NCI-H526 treated with DMSO at 0.1 percent for 48 hours (cell line): ENCODE measurements at places on chromosomes 5 and 9.

DNA sequence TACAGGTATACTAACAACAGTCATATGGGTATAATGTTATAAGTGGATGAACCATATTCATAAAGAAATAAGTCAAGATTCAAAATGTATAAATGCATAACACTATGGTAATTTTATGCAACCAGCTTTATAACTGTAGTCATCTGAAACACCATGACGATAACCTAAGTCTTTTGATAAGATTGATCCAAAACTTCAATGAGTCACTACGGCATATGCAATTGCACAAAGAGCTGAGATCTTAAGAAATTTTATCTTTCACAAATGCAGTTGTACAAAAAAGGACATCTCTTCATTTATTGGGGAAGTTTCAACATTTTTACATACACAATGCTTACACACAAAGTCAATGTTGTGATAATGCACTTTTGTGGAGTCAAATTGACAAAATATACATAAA, 20.3 kb downstream of the FAM81B start:
- no peak for DNase-seq

GRCh38 chr5:36593867-36594266, 12.5 kb upstream of the SLC1A3 start:
- no peak for DNase-seq

DNA sequence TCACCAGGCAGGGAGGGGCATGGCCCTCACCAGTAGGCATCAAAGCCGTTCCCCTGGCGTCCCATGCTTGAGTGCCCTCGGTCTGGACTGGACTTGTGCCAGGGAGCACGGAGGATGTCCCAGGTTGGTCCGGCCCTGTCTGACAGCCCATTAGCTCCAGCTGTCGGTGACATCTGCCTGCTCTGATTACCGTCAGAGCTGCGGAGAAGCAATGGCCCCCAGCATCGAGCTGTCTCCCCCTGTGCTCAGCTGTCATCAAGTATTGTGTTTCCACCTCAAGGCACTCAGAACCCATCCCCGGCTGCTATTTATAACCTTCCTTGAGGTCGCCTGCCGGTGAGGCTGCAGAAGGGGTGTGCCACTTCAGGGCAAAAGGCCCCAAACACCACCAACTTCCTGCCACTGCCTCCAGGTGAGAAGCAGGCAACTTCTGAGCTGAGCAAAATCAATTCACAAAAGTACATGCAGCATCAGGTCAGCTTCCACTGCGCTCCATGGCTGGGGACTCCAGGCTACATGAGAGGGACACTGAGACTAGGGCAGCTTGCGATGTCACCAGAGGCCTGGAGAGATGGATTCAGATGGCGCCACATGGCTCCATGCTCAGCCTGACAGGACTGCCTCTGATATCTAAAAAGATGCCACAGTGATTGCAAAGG, 142.7 kb downstream of the C5orf15 start:
- no peak for DNase-seq

DNA sequence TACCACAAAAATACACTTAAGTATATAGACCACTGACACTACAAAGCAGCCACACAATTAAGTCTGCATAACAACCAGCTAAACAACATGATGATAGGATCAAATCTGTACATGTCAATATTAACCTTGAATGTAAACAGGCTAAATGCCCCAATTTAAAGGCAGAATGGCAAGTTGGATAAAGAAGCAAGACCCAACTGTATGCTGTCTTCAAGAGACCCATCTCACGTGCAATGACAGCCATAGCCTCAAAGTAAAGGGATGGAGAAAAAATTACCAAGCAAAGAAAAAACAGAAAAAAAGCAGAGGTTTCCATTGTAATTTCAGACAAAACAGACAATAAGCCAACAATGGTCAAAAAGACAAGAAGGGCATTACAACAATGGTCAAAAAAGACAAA, 77.3 kb upstream of the APC start:
- DNase-seq = no peak

- no peak for DNase-seq
These were observed 130.0 kb downstream of the CACNA1B start for GRCh38 chr9:138007566-138007917.

GRCh38 chr5:66864240-66864884, 268.2 kb downstream of the MAST4 start:
- no peak for DNase-seq

DNA sequence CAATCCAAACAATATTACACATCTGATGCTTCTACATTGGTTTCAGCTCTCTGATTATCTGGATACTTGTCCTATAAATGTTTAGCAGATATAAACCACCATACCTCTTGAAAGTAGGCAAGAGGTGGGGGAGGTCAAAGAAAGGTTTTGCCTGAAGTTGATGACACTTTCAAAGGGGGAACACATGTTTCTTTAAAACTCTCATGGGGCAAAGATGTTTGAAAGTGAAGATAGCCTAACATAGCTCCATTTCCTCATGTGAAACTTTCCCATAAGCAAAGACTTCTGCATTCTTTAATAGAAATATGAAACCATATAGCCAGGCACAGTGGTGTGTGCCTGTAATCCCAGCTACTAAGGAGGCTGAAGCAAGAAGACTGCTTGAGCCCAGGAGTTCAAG, 62.1 kb downstream of the CETN3 start:
- no peak for DNase-seq

DNA sequence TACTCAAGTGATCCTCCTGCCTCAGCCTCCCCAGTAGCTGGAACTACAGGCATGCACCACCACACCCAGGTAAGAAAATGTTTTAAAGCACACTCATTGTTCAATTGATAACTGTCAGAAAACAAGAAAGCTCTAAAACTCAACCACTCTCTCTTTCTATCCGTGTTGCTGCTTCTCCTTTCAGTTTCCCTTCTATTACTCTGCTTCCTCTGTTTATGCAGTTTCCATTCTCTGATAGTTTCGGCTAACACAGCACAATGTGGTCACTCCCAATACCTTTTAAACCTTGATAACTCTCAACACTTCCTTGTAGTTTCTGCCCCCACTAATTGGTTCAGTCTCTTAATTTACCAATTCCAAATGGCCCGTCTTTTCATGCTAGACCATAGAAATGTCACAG, 59.2 kb upstream of the NR4A3 start:
- DNase-seq = no peak

DNA sequence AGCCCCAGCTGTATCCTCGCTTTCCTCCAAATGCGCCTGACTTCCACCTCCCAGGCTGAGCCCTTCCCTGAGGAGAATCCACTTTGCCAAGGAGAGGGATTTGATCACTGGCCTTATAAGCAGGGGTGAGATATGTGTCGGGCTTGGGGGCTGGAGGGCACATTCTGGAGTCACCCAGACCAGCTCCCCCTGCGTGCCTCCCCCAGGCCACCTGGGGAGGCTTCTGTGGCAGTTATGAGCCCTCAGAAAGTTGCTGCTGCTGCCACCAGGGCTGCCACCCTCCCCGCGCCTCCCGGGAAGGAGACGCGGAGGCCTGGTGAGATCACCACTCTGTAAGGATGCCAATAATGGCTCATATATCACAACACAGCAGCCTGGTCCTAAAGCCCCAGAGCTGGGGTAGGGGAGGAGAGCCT, 211.5 kb downstream of the PAPPA start:
- DNase-seq = peak; percentile 38

- no peak for DNase-seq
These were observed 58.1 kb downstream of the ADRB2 start for GRCh38 chr5:148884339-148885020.

DNA sequence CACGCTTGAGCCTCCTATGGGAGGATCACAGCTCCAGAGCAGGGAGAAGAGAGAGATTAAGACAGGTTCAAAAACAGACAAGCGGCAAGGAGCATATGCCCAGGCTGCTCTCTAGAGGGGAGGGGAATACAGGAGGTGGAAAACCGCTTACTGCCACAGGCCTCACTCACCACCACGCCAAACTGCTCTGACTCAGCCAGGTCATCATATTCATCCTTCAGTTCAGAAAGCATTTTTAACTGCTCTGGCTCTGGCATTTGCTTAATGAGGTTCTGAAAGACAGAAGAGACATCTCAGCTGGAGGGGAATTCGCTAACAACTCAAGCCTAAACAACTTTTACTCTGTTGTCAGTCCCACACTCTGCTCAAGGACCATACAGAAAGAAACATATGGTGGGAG, 40.1 kb downstream of the PCDHGC5 start:
- no peak for DNase-seq

GRCh38 chr5:17037751-17038150, 101.7 kb upstream of the MYO10 start:
- no peak for DNase-seq

DNA sequence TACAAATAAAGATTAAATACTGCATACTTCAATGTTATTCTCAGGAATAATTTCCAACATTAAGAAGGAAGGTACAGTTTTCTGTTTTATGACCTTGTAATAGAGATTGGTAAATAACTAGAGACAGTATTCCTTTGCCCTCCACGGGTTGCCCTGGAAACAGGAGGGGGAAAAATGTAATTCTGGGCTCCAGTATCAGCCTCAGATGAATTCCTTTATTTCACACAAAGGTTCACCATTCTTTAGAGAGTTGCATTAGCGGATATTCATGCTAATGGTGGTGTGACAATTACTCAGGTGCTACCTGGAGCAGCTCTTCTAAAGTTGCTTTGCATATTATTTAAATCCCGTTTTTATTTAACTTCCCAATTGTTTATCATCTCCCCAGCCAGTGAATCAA, 42.6 kb downstream of the CETN3 start:
- DNase-seq = no peak

- DNase-seq = no peak
These were observed 119.8 kb downstream of the GADD45G start for GRCh38 chr9:89724659-89725058.

DNA sequence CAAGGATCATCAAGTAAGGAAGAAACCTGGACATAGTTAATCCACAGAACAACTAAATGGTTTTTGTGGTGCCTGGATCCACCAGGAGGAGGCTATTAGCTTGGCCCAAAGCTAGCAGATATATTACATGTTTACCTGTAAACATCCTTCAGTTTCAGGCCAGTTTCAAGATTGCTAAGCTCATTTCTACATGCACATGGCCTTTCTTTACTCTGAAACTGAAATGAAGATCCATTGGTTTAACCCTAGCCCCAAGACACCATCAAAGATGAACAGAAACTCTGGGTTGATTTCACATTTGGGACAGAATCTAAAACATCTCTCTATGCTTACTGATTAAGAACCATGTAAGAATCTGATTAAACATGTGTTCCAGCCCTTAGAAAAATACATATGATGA, 611.8 kb downstream of the TLE1 start:
- DNase-seq = no peak

GRCh38 chr5:9456435-9457042, 89.3 kb downstream of the SEMA5A start:
- DNase-seq = no peak

DNA sequence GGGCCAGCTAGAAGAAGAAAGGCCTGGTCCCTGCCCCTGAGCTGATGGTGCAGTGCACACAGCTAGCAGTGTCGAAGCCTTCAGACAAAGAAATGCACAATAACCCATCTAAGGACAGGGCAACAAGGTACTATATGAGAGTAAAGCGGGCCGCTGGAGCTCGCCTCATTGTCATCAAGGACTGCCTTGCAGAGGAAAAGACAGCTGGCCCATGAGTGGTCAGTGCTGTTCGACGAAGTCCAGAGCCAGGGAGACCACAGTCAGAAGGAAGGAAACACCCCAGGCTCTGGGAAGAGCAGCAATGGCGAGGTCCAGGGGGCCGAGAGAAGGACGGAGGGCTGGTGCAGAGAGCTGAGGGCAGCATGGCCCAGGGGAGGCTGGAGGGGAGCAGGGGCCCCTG, 17.3 kb downstream of the ATPSCKMT start:
- no peak for DNase-seq

DNA sequence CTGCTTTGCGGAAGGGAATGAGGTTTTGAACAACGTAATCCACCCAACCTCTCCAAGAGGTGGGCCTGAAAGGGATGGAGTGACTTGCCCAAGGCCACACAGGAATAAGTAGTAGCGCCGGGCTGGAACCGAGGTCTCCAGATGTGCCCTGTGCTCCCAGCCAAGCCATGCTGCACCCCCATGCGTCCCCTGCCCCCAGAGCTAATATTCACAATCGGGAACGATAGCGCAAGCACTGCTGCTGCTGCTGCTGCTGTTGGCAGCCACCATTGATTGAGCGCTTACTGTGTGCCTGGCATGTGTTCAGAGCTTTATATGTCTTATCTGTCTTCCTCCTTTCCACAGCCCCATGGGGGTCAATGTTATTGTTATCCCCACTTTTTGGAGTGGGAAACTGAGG, 43.9 kb downstream of the AMBP start:
- no peak for DNase-seq

GRCh38 chr5:133474851-133475590, 137.3 kb downstream of the FSTL4 start:
- DNase-seq = no peak

GRCh38 chr5:57802131-57802530, 319.5 kb upstream of the ACTBL2 start:
- DNase-seq = no peak

GRCh38 chr5:112583166-112583565, 154.5 kb upstream of the APC start:
- DNase-seq = no peak

DNA sequence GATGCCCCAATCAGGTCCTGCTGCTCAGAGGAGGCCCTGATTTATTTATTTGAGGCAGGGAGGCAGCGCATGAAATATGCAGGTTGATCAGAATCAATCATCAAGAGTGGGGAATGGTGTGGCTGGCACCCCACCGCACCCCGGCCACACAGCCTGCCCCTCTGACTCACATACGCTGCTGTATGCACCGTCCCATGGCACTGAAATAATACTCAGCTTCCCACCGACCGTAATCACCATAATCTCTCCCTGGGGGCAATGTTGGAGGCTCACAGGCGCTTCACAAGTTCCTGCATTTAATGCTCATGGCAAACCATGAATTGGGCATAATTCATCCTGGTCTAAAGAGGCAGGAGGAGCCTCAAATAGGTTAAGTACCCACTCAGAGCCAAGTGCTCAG, 141.2 kb upstream of the TBC1D2 start:
- no peak for DNase-seq

DNA sequence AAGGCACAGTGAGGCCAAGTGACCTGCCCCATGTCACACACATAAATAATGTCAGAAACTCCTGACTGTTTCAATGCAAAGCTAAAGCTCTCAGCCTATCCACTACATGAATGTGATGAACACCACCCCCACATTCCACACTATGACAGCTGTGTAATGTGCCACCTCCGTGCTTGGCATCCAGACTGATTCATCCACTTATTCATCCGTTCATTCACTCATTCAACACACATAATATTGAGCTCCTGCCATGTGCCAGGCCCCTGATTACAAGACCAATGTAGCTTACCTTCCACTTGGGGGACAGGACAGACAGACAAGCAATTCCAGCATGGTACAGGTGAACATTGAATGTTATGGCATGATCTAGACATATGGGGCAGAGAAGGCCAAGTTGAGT, 46.2 kb upstream of the FABP6 start:
- DNase-seq = no peak

- DNase-seq = no peak
These were observed 1.3 kb upstream of the RNU6ATAC start for GRCh38 chr9:134165357-134166315.

GRCh38 chr5:169344629-169345028, 43.7 kb upstream of the SLIT3 start:
- DNase-seq = no peak
